WERI-Rb-1 (cell line): ENCODE measurements at places on chromosomes 13 and 19.

- DNase-seq = no peak
Measured at GRCh38 chr13:59660582-59660981, 503.1 kb downstream of the DIAPH3 start.

DNA sequence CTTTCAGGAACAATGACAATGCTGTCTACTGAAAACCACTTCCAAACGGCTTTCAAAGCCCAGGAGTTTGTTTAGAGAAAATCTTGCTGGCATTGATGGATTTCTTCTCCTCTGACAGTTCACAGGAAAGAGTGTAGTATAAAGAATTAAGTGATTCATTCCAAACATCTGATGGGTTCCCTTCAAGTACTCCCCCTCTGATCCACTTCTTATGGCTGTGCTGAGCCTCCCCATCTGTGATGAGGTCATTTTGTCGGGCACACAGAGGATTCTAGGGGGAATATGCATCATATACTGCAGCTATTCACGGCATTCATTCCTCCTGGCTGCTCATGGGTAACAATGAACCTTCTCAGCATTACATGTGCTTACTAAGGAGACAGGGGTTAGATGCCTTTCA is 107.9 kb downstream of the RGCC start:
- no peak for DNase-seq

DNA sequence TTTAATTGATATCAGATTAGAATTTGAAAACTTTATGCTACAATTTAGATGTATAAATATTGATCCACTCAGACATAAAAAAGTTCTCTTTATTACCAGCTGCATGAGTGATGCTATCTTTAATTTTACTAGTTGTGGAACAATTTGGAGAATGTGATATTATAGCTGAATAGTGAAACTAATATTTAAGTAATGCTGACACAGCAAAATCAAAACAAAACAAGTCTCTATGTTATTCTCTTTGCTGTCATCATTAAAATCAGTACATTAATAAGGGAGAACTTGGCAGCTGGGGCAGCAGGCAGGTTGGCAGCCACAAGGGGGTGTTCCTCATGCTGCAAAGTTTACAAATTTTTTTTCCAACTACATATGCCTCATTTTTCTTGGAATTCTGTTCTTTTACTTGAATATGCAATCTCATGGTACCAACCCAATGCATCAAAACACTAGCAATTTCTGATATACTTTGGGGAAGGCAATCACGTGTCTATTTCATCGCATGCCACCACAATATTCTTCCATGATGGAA is 585.3 kb downstream of the FGF9 start:
- DNase-seq = no peak

DNA sequence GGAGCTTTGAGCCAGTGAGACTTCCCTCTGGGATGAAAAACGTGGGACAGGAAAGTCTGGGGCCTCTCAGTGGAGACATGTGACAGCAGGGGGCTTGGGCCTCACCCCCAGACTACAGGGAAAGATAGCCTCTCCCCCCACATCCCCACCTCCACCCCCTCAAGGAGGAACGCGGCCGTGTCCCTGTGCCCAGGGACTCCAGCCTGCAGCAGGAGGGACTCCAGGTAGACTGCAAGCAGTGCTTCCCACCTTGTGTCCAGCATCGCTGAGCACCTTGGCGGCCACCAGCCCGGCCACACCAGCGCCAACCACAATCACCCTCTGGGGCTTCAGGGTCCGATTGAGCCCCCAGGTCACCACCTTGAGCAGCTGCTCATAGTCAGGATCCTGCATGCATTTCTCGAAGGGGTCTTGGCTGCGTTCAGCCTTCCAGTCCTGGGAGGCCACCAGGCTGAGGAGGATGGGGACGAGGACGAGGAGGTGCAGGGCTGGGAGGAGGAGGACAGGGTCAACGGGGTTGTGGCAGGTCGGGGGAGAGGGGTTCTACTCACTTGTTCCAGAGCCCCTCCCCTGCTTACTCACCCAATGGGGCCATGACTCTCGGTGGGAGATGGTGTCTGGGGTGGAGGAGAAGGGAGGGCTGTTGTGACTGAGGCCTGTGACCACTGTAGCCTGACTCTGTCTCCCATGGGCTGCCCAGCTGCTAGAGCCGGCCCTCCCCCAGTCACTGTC is 955 bp downstream of the IL4I1 start:
- DNase-seq = no peak

GRCh38 chr19:42113641-42114348 is 18.5 kb downstream of the POU2F2 start:
- DNase-seq = peak; percentile 87

DNA sequence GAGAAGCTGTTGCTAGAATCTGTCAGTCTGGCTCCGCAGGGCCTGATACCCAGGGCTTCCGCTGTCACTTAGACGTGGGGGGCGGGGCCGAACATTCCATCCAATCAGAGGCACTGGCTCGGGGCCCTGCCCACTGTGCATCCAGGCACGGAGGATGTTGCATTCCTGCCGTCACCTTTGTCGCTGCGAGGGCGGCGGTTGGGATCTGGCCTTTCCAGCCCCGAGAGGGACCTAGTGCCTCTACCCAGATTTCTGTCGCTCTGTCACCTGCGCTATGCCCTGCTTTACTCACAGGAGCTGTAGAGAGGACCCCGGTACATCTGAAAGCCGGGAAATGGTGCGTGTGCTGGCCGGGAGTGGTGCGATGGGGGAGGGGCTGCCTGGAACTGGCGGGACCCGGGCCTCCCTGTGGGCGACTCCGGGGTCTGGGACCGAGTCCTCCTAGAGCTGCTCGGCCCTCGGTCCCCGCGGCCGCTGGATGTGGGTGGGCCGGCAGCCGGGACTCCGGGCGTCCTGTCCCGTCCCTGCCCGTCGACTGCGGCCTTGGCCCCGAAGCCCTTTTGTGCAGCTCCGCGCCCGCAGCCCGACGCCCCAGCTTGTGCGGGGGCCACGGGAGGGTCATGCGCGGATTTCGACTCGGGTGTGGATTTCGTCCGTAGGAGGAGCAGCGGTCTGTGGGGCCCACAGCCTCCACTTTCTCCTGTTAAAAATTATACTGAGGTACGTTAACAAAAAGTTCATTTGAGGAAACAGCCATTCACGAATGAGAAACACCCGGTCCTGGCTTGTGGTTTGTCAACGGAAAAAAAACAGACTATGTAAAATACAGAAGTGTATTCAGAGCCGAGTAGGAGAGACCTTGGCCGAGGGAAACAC is at the start of gene ZNF439:
Gene ZNF439, plus strand, starts transcription at position 133 of the 876 bp plus-strand sequence. Its CDS starts 142 bp downstream, at position 275.
- peak; percentile 98 for DNase-seq

GRCh38 chr13:51562011-51562671 is 22.1 kb upstream of the WDFY2 start:
- no peak for DNase-seq

GRCh38 chr19:46451352-46451751 is 20.0 kb downstream of the PNMA8A start:
- DNase-seq = peak; percentile 86

GRCh38 chr13:56459286-56459685 is 681.4 kb upstream of the PRR20A start:
- DNase-seq = no peak

GRCh38 chr19:17473041-17473440 is 2.7 kb downstream of the SLC27A1 start:
- DNase-seq = peak; percentile 30

GRCh38 chr19:17021328-17021727 is 5.3 kb downstream of the CPAMD8 start:
- no peak for DNase-seq

- DNase-seq = peak; percentile 49
Measured at GRCh38 chr13:105982219-105982930, 553.1 kb downstream of the EFNB2 start.

GRCh38 chr19:1354970-1355567 is 28.6 kb upstream of the NDUFS7 start:
- DNase-seq = no peak

- DNase-seq = no peak
Measured at GRCh38 chr13:87777387-87777786, 106.2 kb downstream of the SLITRK5 start.

DNA sequence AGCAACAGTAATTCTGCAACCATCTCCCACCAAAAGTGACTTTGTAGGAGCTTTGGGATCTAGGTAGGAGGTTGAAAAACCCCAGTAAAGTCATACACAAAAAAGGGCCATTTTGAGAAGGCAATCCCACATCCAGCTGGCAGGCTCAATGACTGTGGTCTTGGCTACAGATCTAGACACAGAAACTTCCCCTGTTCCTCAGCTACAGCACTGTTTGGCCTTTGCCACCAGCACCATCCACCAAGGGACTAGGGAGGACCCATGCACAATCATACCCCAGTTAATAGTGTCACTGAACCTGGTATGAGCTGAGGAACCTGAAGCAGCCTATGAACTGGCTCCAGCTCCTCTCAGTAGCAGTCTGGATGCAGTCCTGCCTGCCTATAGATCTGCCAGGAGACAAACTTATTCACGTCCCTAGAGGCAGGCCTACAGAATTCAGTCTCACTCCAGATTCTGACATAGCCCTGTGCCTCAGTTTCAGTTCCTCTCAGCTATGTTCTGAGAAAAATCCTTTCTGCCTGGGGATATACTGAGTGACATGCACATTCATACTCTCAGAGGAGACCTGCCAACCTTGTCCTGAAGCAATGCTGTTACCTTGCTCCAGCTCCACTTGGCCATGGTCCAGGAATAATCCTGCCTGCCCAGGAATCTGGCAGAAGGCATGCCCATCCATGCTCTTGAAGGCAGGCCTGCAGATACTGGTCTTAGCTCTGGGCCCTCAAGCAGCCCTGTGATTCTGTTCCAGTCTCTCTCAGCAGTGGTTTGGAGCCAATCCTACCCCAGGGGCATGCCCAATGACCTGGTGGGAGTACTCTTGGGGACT is 2048.3 kb upstream of the PCDH20 start:
- DNase-seq = no peak

DNA sequence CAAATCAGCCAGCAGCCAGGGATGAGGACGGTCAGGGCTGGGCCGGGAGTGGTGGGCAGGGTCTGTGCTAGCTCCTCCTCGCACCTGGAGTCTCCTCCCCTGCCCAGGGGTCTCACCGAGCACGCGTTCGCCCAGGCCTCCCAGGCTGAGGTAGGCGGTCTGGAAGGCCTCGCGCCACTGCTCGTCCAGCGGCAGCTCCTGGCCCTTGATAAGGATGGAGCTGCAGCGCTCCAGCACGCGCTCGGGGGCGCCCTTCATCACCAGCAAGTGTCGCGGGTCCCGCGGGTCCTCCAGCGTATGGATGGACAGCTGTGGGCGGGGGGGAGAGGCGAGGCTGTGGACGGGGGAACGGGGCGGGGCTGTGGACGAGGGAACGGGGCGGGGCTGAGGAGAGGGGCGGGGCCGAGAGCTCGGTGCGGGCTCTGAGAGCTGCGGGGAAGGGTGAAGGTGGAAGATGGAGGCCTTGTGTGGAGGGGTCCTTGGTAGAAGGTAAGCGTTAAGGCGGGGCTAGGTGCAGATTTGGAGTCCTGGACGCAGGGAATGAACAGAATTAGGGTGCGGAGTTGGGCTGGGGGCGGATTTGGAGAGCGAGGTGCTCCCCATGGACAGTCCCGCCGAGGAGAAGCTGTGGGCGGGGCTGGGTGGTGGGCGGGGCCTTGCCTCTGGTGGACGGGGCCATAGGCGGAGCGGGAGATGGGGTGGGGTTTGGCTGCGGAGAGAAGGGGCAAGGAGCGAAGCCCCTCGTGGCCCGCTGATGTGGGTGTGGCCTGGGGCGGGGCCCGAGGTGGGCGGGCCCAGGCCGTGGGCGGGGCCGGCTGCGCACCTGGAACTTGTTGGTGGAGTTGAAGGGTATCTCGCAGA is 5.7 kb downstream of the ATP4A start:
- peak; percentile 93 for DNase-seq

DNA sequence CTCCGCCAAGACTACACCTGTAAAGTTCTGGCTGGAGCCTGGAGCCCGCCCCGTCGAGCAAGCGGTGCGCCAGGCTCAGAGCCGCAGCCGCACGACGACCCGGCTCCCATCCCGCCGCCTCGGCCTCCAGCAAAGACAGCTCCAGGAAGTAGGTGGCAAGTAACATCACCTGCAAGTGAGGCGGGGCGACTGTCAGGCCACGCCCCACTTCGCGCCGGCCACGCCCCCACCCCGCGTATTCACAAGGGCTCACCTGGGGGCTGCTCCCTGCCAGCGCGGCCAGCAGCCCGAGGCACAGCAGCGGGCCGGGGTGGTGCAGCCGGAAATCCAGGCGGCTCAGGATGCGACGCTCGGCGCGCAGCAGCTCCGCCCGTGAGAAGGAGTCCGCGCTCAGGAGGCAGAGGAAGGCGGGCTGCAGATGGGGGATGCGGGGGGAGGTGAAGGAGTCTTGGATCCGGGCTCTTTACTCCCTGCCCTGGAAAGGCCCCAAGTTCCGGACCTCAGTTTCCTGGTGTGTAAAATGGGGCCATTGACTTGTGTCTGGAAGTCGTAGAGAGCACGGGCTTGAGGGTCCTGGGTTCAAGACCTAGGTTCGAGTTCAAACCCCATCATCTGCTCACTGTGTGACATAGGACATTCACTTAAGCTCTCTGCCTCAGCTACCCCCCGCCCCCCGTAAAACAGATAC is 3.2 kb downstream of the CCNP start:
- no peak for DNase-seq

DNA sequence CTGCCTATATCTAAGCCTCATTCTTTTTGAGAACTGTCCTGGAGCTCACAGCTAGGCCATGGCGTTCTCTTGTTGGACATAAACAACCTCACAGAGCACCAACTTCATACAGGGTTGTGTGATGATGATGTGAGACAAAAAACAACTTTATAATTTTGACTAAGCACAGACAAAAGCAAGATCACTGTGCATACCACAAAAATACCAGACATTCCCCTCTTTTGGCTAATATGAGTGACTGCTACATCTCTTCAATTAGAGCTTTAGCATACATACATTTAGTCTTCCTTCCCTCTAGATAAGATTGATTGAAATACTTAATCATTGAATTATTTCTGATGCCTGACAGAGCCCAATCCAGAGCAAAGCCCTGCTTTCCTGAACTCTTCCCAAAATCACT is 8.3 kb downstream of the MAB21L1 start:
- DNase-seq = no peak

- no peak for DNase-seq
Measured at GRCh38 chr13:60074397-60074796, 89.3 kb downstream of the DIAPH3 start.

DNA sequence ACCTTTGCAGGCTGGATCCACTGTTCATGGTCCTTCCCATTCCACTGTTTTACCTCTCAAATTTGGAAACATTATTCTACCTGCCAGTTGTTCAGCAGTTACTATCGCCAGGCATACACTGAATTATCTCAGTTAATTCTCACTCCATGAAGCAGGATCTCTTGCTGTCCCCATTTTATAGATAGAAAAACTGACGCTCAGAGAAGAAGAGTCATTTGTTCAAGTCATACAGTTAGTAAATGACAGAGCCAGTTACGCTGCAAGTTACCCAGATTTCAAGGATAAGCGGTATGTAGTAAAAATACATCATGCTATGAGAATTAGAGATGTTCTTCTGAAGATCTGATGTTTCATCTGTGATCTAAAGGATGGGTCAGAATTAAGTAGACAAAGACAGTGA is 40.2 kb upstream of the IGSF23 start:
- DNase-seq = no peak

DNA sequence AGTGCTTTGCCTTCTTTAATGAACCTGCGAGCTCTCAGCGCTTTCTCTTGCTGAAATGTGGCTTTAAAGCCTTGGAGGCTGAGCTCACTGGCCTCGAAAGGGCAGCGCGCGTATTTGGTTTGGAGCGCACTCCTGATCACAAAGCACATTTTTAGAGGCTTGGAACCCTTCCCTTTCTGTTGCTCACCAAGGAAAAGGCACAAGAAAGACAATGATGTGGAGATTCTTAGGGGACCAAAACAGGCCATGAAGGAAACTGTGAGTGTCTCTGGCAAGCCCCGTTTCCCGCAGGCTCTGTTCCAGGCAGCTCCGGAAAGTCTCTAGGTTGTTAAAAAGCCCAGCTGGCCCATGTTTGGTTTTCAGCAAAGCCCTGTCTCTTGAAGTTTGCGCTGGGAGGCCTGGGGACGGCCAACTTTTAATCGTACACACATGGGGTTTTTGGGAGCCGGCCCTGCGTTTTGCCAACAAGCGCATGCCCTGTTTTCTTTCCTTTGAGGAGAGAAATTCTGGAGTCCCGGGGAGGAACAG is 9.4 kb upstream of the SPC24 start:
- DNase-seq = no peak
